Activated CD8-positive, alpha-beta memory T cell treated with anti-CD3 and anti-CD28 coated beads for 4 hours (primary cell): ENCODE measurements at places on chromosomes 7 and 10.

- DNase-seq, result no peak
These were observed 5.1 kb upstream of the NAMPT start for GRCh38 chr7:106289848-106290247.

DNA sequence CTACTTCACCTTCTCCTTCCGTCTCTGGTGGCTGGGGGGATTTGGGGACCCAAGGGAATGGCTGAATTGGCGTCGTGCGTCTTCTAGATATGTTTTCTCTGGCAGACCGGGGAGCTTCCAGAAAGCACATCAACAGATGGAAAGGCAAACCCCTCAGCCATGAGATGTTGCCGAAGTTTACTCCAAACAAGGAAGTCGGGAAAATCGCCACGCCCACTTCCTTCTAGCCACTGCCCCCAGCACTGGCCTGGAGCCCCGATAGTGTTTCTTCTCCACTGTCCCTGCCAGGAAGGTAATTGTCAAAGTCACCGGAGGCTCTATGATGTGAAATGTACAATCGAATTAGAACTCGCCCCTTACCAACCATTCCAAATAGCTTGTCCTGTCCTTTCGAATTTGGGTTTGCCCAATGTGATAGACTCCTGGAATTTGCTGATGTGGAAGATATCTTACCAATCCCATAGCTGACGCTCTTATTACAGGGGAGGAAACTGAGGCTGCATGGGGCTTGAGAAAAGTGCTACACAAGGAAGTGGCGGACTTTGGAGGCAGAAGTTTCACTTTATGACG is 191.0 kb downstream of the LSM5 start:
- no peak for DNase-seq

DNA sequence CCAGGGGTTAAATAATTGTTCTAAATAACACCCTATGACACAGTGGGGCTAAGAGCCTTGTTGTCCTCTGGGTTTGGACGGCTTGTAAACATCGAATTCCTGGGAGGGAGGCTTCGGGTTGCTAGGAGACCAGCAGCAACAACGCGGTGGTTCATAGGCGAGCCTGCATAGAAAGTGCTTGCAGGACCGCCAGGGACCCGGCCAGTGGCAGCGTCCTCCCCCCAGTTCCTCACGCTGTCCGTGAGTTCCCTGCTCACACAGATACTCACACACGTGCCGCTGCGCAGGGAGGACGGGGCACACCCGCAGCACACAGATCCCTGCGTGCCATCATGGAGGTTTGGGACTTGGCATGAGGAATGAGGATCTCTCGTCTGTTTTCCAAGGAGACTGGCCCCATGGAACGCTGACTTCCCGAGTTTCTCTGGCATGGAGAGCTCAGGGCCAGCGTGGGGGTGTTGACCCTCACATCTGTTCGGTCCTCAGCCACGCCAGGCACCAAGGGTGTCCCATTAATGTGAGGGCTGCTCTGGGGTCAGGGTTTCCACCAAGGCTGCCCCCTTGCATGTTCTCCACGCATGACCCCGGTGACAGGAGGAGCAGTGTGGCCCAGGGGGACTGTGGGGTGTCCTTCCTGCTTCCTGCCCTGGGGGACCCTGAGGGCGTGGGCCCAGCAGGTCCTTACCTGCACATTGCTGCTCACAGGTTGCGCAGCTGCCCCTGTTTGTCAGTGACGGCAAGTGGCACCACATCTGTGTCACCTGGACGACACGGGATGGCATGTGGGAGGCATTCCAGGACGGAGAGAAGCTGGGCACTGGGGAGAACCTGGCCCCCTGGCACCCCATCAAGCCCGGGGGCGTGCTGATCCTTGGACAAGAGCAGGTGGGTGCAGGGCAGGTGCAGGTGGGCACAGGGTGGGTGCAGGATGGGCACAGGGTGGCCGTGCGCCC is 9.7 kb downstream of the NPTX2 start:
- DNase-seq, result no peak

GRCh38 chr10:130424418-130424817 is 288.2 kb downstream of the GLRX3 start:
- DNase-seq, result no peak

DNA sequence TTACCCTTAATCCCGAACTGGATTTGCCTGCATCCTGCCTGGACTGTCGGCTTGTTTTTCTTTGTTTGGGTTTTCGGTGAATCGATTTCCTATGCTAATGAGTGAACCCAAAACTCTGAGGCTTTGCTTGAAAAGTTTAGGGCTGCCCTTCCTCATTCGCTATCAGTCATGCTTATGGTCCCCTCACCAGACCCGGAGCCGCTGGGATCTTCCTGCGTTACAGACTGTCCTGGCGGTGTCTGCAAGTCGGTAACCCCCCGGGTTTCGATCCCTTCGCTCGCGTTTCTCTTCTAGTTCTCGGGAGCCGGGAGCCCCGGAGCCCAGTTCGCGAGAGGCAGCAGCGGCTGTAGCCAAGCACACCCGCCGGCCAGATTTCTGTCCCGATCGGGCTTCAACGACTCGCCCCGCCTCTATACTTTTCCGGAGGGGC is 2.2 kb downstream of the EMX2 start:
- no peak for DNase-seq

GRCh38 chr7:119392-120163 is 72.8 kb upstream of the FAM20C start:
- DNase-seq, result no peak

DNA sequence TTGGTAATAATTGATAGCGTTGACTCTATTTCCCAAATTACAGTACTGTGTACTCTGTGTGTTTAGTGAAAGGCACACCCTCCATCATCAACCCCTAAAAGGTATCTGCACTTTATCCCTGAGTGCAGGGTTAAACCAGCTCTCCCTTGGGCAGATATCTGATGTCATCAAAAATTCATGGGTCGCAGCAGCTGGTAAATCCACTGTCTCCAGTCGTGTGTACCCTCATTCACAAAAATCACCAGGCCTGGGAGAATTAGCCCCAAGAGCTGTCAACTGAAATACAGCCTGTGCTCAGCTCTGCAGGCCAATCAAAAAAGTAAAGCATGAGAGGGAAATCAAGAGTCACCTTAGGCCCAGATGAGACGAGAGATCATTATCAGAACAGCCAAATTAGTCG is 103.7 kb downstream of the HIP1 start:
- DNase-seq, result no peak

DNA sequence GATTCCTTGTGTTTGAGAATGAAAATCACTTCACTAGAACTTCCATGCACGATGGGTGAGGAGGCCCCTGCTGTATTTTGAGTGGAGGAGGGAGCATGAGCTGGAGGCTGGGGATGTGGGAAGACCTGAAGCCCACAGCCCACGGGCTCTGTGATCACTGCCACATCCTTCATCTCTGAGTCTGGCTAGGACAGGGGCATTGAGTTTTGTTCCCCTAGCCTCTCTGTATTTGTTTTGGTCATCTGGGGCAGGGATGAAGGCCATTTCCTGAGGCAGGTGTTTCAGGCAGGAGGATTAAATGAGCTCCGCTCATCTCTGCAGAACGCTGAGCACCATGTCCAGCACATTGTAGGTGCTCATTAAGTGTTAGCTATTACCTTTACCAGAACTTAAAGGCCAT is 293.6 kb downstream of the GLRX3 start:
- DNase-seq, result no peak

DNA sequence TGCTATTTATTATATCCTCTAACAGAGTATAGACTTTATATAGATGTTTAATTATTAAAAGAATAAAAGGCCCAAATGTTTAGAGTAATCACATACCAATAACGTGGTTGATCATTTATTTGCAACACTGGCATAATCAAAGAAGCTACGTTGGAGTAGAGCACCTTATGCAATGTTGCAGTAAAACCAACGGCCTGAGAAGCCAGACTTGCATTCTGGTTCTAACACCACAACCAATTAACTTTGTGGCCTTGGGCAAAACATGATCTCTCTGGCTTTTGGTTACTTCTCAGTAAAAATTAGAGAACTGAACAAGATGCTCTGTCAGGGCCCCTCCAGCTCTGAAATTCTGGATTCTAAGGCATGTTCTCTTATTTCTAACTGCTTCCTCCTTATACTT is 476.2 kb downstream of the GRM8 start:
- no peak for DNase-seq

DNA sequence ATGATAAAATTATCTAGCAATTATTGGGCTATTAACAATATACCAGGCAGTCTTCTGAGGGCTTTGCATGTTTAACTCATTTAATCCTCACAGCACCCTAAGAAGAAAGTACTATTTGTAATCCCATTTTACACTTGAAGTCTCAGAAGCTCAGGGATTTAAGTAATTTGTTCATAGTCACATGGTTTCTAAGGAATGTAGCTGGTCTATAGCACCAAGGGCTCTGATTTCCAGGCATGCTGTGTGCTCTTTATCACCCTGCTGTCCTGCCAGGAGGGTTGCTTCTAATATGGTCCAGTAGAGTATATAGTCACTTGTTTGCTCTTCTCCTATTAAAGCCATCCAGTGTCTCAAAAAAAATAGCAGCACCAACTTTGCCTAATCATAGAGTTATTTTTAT is 417.2 kb downstream of the PLXDC2 start:
- no peak for DNase-seq

DNA sequence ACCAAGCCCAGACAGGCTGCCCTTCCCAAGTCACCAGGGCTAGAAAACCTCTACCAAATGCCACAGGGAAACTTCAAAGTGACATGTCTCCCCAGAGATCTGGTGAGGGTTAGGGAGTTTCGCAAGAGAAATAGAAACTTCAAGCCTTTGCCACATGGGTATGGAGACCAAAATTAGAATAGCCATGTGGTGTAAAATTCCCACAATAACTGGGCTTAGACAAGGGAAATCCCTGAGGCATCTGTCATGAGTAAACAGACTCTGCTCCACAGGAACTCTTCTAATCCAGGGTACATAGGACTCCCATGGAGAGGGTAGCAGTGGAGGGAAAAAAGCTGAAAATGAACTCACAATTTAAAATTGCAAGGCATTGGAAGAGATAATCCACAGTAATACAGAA is 14.3 kb downstream of the ADAM12 start:
- DNase-seq, result no peak

DNA sequence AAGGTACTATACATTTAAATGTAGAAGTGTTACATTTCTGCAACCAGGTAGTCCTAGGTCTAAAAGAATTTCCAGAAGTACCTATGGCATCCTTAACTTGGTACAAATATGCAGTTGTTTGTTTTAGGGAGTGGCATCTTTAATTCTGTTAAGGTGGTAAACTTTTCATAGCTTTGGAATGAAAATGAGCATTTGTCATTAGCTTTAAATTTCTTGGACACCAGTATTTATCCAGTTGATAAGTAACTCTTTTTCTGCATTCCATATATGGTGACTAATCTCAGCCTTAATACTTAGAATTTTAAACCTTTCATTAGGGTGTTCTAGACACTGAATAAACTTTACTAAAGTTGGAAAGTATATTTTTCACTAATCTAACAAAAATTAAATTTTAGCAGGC is 10.8 kb downstream of the SLF2 start:
- no peak for DNase-seq

DNA sequence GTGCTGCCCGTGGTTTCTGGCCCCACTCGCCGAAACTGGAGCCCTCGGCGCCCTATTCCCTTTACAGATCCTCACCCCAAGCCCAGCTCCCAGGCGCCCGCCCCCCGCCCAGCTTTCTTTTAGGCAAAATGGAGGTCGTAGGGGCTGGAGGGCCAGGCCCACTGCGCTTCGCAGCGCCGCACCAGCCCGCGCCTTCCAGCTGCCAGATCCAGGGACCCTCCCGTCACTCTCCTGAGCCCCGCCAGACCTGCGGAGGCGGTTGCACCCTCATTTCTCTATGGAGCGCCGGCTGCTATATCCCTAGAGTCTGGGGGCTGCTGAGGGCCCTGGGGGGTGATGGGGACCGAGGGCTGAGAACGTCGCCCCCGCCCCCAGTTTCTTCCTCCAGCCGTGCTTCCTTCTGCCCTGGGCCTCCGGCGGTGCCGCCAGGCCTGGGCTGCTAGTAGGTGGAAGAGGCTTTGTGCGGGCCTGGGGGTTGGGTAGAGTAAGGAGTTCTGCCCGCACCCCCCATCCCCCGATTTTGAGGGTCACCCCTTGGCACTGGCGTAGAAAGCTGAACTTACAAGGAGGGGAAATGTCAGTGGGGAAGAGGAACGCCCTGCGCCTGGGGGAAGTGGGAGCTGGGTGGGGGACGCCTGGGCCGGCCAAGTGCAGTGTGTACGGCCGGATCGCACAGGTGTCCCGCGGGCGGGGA is 1.0 kb downstream of the GNB2 start:
- no peak for DNase-seq

- DNase-seq, result no peak
These were observed 81.9 kb upstream of the CAPZA2 start for GRCh38 chr7:116780521-116780920.

GRCh38 chr10:6114805-6115341 is 26.0 kb downstream of the RBM17 start:
- DNase-seq, result no peak

DNA sequence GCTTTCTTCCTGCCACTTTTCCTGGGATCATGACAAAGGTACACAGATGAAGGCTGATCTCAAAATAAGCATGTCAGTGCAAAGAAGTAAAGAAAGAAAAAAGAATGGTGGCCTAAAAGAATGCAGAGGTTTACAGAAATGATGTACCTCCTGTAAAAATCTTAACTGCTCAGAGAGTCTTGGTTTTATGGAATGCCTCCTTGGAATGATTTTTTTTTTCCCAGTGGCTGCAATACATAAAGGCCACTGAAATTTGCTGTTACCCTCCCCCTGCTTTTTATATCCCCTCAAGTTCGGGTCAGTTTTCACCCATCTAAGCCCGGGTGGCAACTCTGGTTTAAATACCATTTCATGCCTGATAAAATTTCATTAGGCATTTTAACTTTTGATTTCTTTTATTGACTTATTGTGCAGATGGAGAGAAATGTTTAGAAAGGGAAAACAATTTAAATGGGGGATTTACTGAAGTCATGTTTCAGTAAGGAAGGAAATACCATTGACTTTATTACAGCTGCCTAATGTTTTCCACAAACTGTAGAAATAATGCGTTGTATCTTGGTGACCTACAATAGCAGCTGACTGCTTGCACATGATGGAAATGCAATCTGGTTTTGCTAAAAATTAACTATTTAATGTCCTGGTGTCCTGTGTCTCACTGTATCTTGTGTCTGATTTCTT is 102.5 kb downstream of the SAMD9 start:
- no peak for DNase-seq

GRCh38 chr7:129101746-129102145 is 42.8 kb upstream of the TSPAN33 start:
- DNase-seq, result no peak

- no peak for DNase-seq
These were observed 763.9 kb downstream of the GRID1 start for GRCh38 chr10:85602713-85603112.

GRCh38 chr10:27783660-27784059 is 38.0 kb upstream of the MKX start:
- DNase-seq, result no peak

- no peak for DNase-seq
These were observed 15.4 kb upstream of the HIBADH start for GRCh38 chr7:27677912-27678612.
